Smooth muscle cell of bladder (primary cell): ENCODE measurements at places on chromosomes 2 and 18. TPM values are rescaled to one million over a fixed set of nuclear protein-coding genes. Genes with fewer than 3 reads are reported as not detected.

ZNF385B gene
- 0.09 TPM in 1 of 2 replicates, not detected in the other for total RNA-seq

LRRC30 gene
- total RNA-seq: not detected in 2 replicates

LRP2 gene
- total RNA-seq: not detected in 2 replicates

G6PC2 gene
- total RNA-seq: not detected in 2 replicates

ATOH8 gene
- 29.3 and 72.5 TPM in 2 replicates for total RNA-seq

MRO gene
- total RNA-seq: under 0.01 and 0.18 TPM in 2 replicates

HOXD10 gene
- under 0.01 and 0.18 TPM in 2 replicates for total RNA-seq

RPS27A gene
- total RNA-seq: 745 and 984 TPM in 2 replicates

ZBTB7C gene
- under 0.01 TPM in 2 replicates for total RNA-seq

CRYGD gene
- total RNA-seq: not detected in 2 replicates

IL36B gene
- total RNA-seq: not detected in 2 replicates

POTEJ gene
- total RNA-seq: not detected in 2 replicates

COL3A1 gene
- 5,666 and 6,441 TPM in 2 replicates for total RNA-seq

RND3 gene
- 606 and 918 TPM in 2 replicates for total RNA-seq

TBR1 gene
- under 0.01 TPM in 1 of 2 replicates, not detected in the other for total RNA-seq

PIEZO2 gene
- total RNA-seq: 86.7 and 97.7 TPM in 2 replicates
